ENCODE measurements at places on chromosomes 6 and 20.

DNA sequence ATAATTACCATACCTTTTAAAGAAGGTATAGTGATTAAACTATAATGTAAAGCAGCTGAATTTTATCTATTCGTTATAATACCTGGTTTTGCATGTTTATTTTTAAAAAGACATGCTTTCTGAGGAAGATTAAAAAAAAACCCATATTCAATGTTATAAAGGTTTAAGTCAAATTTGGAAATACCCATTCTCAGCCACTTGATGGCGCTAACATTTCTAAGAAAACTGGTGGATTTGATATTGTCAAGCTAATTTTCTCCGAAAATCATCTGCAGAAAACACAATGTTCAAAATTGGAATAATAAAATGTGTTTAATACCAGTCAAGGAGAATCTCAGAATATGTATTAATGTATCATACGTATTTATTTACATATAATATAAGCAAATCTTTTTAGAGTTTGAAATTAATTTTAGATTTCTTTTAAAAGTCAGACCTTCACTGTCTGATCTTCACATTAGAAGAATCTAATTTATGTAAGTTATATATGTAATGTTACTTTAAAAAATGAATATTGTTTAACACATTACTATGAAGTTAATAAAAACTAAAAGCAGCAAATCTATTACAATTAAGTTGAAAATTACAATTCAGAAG is 35.0 kb downstream of the SHPRH start:
- DNase-seq = peak; percentile 1

GRCh38 chr20:33933469-33933909 is 60.2 kb upstream of the RALY start:
- DNase-seq = peak; percentile 77

DNA sequence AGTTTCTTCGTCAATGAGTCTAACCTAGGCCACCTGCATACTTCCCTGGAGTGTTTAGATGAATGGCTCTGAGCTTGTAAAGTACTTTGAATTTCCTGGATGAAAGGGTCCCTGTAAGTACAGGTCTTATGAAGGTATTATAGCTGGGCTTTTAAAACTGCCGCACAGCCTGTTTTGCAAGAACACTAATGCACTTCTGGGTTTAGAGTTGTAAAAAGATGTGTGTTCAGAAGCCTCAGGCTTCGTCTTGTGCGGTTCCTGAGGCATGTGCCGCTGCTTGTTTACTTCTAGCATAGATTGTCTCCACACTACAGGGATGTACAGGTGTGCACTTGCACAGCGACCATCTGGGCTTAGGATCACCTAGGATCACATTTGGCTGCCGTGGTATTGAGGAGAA is 324.5 kb downstream of the SOX4 start:
- DNase-seq = no peak

DNA sequence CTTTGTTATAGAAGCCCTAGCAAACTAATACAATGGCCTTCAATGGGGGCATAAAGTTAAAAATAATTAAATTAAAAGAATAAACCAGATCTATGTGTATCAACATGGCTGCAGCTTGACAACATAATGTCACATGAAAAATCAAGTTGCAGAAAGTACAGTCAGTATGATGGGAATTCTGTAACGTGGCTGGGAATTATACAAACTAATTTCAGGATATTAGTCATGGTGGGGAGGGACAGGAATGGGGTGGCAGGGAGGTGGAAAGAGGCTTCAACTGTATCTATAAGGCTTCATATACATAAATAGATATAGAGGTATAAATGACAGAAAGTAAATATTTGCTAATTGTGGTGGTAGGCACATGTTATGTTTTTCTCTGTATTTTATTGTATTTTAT is 107.1 kb downstream of the UNC5CL start:
- no peak for DNase-seq

- peak; percentile 29 for DNase-seq
Observed at GRCh38 chr20:53126185-53126584, 154.0 kb downstream of the TSHZ2 start.

DNA sequence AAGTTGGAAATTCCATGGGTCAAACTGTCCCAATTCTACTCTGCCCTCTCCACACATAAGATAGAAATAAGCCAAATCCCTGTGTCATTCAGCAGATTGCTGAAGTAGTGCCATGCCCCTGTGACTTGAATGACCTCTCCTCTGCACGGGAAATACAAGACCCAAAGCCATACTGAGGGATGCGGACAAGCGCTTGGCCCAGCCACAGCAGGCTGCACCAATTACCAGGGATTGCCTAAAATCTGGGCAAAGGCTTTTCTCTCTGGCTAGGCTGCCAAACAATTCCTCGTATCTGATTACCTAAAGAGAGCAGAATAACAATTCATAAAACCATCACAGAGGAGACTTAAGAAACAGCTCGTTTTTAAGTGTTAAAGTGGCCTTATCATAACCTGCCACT is 421.8 kb upstream of the JARID2 start:
- DNase-seq = no peak
